ENCODE measurements at places on chromosomes 11 and 22. TPM values are rescaled to one million over a fixed set of nuclear protein-coding genes. Genes with fewer than 3 reads are reported as not detected.
A peak's percentile ranks its signal among the peaks of the same experiment; 100 is the strongest.

GRCh38 chr11:71502871-71503435 lies 24.1 kb upstream of the KRTAP5-7 start:
- no peak overlapping the region for H3K27ac ChIP-seq
- no peaks in the 10 kb centered on the region for H3K27me3 ChIP-seq
- no peak overlapping the region for H3K4me3 ChIP-seq

DNA sequence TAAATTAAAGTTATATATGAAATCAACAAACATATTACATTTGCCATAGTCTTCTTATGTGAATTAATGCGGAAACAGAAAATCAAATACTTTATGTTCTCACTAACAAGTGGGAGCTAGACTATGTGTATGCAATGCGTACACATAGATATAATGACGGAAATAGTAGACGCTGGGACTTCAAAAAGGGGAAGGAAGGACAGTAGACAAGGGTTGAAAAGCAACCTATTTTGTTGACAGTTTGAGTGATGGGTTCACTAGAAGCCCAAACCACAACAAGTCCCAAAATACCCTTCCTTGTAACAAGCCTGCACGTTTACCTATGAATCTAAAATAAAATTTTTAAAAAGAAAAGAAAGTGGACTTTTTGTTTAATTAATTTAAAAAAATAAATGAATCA lies 430.8 kb upstream of the CNTN5 start:
- H3K36me3 ChIP-seq, result no peaks in the 10 kb centered on the region
- H3K27ac ChIP-seq, result no peak overlapping the region
- DNase-seq, result no peak
- no peaks in the 10 kb centered on the region for H3K4me1 ChIP-seq

GRCh38 chr22:37681556-37682049 lies 4.5 kb upstream of the NOL12 start:
- peak; percentile 49 for DNase-seq
- H3K4me3 ChIP-seq, result no peak overlapping the region
- no peak overlapping the region for H3K27ac ChIP-seq

DNA sequence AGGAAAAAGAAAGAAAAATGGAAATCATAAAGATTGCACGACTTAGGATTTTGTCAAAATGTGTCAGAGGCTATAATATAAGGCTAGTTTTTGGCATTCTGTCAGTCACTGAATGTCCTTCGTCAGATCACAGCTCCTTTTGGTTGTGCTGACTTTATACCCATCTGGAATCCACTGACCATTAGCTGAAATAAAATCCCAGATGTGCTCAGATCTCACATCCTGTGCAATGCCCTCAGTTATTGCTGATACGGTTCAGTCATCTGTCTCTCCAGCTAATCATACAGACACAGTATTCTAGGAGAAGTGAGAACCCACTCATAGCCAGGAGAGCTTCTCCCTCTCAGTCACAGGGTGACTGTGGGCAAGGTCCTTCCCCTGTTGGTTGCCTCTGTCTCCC lies 11.5 kb downstream of the CD44 start:
- DNase-seq, result no peak
- H3K27ac ChIP-seq, result no peak overlapping the region
- peaks cover 22% of the 10 kb centered on the region for H3K4me1 ChIP-seq

DNA sequence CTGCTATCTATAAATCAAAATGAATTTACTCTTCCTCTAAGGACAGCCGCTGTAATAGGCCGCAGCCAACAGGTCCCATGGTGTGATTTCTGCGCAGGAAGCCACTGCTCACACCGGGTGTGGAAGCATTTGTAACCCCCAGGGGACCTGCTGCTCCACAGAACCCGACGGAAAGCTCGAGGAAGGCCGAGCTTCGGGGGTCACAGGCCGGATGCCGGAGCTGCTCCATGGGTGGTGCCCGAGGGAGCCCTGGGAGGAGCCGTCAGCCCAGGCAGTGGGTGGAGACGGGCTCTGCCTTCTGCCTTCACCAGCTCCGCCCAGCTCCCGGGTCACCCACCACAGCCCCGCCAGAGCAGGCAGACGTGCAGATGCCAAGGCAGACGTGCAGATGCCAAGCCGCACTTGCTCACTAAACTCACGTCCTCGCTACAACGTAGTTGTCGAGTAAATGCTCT lies 63.5 kb downstream of the BRD1 start:
- no peak for DNase-seq
- no peaks in the 10 kb centered on the region for H3K36me3 ChIP-seq
- no peak overlapping the region for H3K27ac ChIP-seq

- no peak overlapping the region for H3K4me3 ChIP-seq
- no peaks in the 10 kb centered on the region for H3K36me3 ChIP-seq
Measured at GRCh38 chr11:114964676-114965214, 286.4 kb downstream of the NXPE2 start.

GRCh38 chr11:17230867-17231851 lies 23.4 kb upstream of the PIK3C2A start:
- no peaks in the 10 kb centered on the region for H3K36me3 ChIP-seq
- no peak for DNase-seq
- no peaks in the 10 kb centered on the region for H3K4me1 ChIP-seq

GRCh38 chr11:131136486-131136885 lies 220.2 kb upstream of the SNX19 start:
- H3K27ac ChIP-seq, result no peak overlapping the region
- H3K4me1 ChIP-seq, result peaks cover 7% of the 10 kb centered on the region
- peaks cover 3% of the 10 kb centered on the region for H3K27me3 ChIP-seq

DNA sequence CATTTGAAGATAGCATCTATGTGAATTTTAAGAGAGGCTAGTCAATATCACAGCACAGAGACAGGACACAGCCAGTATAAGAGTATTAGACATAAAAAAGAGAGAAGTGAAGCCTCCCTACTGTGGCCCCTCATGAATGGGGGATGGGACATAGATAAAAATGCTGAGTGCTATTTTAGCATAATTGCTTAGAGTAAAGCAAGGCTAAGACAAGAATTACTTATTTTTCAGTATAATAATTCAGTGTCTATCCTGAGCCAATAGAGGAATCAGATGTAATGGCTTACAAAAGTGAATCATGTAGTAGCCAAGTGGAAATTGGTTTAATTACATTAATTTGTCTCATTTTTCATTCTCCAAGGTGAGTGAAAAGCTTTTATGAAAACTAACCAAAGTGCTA lies 419.5 kb downstream of the NELL1 start:
- H3K4me3 ChIP-seq, result no peak overlapping the region
- no peaks in the 10 kb centered on the region for H3K36me3 ChIP-seq
- no peaks in the 10 kb centered on the region for H3K27me3 ChIP-seq
- no peak overlapping the region for H3K27ac ChIP-seq

MCHR1 gene
- 0.96 TPM for total RNA-seq

KLHDC7B gene
- total RNA-seq, result 1.9 TPM

LRP4 gene
- total RNA-seq, result 19.0 TPM
